ENCODE measurements at places on chromosomes 4 and X.

DNA sequence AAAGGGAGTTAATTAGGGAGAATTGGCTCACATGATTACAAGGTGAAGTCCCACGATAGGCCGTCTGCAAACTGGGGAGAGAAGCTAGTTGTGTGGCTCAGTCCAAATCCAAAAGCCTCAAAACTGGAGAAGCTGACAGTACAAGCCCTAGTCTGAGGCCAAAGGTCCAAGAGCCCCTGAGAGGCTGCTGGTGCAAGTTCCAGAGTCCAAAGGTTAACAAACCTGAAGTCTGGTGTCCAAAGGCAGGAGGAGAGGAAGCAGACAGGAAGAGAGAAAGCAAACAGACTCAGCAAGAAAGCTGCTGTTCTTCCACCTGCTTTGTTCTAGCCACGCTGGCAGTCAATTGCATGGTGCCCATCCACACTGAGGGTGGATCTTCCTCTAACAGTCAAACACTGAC, 29.0 kb upstream of the SPACA5B start:
- DNase-seq: no peak

- peak; percentile 84 for DNase-seq
Observed at GRCh38 chr4:186887291-186887700, 163.6 kb upstream of the FAT1 start.

- DNase-seq: no peak
Observed at GRCh38 chrX:16444353-16444752, 205.6 kb upstream of the S100G start.

- no peak for DNase-seq
Observed at GRCh38 chr4:99722725-99723124, 65.1 kb upstream of the C4orf54 start.

DNA sequence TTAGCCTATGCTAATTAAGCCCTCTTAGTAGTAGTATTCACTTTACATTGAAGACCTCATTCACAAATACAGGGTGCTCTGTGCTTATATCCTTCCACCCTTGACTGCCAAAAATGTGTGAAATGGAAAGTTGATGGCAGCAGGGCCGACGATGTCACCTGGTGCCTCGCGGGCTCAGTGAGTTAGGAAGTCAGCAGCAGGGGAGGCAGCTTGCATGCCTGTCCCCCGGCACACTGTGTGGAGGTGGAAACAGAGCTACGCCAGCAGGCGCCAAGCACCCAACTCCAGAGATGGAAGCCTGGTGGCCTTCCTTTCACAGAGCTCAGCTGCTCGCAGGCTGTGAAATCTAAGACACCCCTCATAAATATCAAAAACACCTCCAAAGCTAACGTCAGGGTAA, 8.4 kb downstream of the MSL3 start:
- DNase-seq: no peak

- DNase-seq: no peak
Observed at GRCh38 chr4:185881430-185881829, 69.4 kb upstream of the SORBS2 start.

All from kidney glomerular epithelial cell (primary cell).